Activated naive CD4-positive, alpha-beta T cell (primary cell): ENCODE measurements at places on chromosomes 13 and 19.

DNA sequence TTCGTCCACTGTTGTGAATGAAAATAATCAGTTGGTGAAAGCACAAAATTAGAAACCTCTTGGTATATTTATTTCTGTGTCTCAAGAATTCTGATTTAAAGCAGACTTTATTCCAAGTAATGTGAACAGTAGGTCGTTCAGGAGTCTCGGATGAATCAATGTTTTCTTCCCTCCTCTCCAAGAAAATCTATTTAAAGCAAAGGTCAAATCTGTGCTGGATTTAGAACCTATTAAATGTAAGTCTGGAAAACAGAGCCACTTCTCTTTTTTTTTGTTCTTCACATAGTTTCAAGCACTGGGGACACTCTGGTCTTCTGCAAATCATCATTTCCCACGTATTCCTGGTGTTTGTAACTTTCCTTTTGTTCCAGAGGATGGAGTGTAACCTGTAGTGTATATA lies 312.7 kb downstream of the ATP8A2 start:
- no peak for DNase-seq

GRCh38 chr19:31119951-31120690 lies 229.1 kb downstream of the TSHZ3 start:
- DNase-seq, result no peak

DNA sequence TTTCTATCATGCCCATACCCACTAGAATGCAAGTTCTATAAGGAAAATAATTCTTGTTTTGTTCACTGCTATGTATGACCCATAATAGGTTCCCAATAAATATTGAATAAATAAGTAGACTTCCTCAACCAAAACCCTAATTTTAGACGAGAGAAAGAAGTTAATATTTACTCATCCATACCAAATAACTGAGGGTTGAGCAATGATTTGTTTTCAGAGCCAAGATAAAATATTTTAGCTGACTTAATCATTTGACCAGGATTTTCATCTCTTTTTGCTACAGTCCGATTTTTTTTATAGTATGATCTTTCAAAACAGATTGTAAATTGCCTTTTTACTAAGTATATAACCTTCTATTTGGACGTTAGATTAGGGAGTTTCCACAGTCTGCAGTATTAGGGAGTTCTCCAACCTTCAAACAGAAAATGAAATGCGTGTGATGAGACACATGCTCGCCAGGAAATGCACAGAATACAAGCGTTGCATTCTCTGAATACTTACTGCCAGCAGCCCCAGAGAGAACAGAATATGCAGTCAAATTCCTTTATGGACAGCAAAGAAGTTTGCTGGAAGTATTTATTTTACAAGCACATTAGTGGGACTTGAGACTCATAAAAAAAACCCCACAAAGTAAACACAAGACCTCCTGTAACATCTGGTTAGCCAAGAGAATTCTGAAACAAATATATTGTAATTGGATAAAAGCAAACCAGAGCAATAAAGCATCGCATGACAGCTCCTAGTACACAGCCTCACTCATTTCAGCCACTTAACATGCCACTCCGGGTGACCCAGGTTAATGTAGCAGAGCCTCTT lies 230.0 kb downstream of the MYO16 start:
- no peak for DNase-seq

- DNase-seq, result no peak
These were observed 198.6 kb downstream of the DCT start for GRCh38 chr13:94280845-94281244.

- DNase-seq, result no peak
These were observed 71.0 kb downstream of the RNF17 start for GRCh38 chr13:24834902-24835510.

GRCh38 chr13:45748941-45749759 lies 47.0 kb downstream of the CBY2 start:
- no peak for DNase-seq

- no peak for DNase-seq
These were observed 1.5 kb downstream of the KISS1R start for GRCh38 chr19:918481-919198.

- DNase-seq, result no peak
These were observed 3.2 kb upstream of the ERVV-1 start for GRCh38 chr19:53010494-53010893.

- no peak for DNase-seq
These were observed 927 bp downstream of the COL4A2 start for GRCh38 chr13:110307767-110308655.

GRCh38 chr19:7381073-7381390 lies 32.3 kb downstream of the ARHGEF18 start:
- DNase-seq, result no peak

GRCh38 chr13:110275931-110276552 lies 30.9 kb downstream of the COL4A1 start:
- no peak for DNase-seq

GRCh38 chr13:113390874-113391497 lies 27.1 kb upstream of the GRTP1 start:
- no peak for DNase-seq

- DNase-seq, result no peak
These were observed 73.9 kb upstream of the GPR183 start for GRCh38 chr13:99380921-99381645.

DNA sequence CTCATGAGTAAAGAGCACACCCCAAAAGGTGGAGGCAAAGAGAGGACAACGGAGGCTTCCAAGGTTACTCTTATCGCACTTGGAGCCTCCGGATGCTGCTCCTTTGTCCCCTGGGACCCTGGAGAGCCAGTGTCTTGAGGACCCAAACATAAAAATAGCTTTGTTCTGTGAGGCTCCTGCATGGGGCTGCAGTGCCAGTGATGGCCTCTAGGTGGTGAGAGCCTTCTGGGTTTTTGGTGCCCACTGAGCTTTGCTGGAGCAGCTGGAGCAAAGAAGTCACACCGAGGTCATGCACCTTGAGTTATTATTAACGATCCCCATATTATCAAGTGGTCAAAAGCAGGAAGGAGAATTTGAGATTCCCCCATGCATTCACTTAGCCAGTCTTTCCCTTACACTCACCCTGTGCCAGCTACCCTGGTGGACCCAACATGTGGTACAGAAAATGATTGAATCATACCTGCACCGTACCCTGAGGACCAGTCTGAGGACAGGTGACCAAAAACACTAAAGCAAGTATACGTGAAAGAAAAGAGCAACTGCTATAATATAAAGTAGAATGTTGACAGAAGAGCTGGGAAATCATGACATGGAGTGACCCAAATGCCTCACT lies 41.5 kb downstream of the ZNF682 start:
- no peak for DNase-seq

- DNase-seq, result no peak
These were observed 1537.2 kb downstream of the UQCRFS1 start for GRCh38 chr19:27675771-27676170.

GRCh38 chr19:45512881-45513483 lies 5.7 kb downstream of the VASP start:
- no peak for DNase-seq

DNA sequence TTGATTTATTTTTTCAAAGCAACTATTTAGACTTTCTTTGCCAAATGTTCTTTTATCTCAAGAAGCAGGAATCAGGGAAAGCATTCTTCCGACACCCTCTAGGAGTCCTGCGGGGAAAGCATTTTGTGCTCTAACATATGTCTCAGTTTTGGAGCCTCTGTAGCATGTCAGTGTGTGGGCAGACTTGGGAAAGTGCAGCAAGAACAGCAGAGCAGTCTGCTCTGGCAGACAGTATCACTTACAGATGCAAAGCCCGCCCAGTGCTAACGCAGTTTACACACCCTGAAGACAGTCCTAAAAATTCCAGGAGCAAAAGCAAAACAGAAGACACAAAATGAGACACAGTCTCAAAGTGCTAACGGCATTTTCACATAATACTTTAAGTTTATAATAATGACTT lies 393.5 kb downstream of the KLF12 start:
- no peak for DNase-seq

GRCh38 chr13:112445411-112446271 lies 69.5 kb downstream of the SPACA7 start:
- DNase-seq, result no peak

DNA sequence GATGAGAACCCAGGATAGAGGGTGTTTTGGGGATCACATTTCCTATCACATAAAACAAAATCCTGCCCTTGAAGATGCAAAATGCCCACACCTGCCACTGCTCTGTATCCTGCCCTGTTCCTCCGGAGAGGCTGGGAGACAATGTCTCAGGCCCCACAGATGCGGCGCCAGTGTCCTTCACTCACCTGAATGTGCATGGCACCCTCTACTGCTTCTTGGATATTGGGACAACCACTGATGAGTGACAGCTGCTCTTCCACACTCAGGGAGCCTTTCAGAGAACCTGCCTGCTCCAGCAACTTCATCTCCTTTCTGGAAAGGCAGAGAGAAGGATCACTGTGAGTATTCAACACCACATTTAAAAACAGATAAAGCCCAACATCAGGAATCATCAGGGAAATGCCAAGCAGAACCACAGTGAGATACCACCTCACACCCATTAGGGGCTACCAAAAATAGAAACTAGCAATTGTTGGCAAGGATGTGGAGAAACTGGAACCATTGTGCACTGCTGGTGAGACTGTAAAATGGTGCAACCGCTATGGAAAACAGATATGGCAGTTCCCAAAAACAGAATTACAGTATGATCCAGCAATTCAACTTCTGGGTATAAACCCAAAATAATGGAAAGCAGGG lies 36.4 kb downstream of the CRYL1 start:
- DNase-seq, result no peak

DNA sequence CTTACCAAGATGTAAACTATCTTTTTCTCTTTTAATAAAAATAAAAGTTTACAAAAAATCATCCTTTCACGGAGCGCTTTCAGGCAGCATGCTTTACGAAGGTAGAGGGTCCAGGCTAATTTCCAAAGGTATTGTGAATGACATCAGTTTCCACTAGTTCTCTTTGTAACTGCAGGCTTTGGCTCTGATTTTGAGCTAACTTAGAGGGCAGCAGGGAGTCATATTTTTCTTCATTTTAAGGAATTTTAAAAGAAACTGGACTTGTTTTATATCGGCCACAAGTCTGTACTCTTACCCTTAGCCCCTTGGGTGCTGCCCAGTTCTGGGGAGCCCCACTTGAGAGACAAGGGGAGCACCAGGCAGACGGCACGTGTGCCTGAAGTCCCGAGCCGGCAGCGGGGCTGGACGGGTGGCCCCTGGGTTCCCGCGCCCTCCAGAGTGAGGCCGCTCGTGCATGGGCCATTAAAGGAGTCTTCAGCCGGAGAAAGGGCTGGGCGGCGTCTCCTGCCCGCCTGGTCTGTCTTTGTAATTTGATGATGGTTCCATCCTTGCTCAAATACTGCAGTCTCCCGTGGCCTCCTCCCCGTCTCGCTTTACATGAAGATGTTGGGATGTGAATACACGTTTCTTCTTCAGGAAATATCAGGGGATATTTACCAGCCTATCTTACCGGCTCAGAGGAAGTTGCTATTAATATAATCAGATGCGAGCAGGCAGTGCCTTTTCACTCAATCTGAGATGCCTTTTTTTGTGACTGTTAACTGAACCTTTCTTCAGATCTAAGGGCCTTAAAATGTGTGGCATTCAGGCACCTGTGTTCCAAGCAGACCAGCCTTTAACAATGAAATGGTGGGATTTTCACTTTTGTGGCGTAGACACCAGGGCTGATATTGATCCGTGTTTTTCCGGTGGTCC lies 67.4 kb downstream of the GGACT start:
- no peak for DNase-seq

DNA sequence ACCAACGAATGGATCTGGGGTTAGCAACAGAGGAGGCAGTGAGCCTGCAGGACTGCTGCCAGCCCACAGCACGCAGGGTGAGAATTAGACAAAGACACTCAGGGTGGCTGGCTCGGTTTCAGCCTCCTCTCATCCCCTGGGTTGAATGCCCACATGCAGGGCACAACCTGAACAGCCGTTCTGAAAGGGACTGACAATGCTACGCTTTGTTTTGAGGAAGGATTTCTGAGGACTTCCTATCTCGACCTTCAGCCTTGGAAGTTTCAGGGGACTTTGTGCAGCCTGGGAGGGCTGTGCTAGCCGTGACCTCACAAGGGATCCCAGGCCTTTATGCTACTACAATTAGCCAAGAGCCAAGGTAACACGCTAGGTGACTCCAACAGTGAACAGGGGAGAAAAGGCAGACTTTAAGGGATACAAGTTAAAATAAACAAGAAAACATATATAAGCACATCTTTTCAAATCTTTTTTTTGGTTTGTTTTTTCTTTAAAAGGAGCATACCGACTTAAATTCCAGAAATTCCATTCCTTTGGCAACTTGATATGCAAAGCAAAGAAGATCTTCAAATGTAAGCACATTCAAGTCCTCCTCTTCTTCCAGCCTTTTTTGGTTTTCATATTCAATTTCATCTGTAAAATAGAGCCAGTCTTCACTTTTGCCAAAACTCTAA lies 34.5 kb upstream of the URAD start:
- DNase-seq, result no peak

GRCh38 chr19:2235381-2236063 lies 607 bp downstream of the PLEKHJ1 start:
- DNase-seq, result no peak

DNA sequence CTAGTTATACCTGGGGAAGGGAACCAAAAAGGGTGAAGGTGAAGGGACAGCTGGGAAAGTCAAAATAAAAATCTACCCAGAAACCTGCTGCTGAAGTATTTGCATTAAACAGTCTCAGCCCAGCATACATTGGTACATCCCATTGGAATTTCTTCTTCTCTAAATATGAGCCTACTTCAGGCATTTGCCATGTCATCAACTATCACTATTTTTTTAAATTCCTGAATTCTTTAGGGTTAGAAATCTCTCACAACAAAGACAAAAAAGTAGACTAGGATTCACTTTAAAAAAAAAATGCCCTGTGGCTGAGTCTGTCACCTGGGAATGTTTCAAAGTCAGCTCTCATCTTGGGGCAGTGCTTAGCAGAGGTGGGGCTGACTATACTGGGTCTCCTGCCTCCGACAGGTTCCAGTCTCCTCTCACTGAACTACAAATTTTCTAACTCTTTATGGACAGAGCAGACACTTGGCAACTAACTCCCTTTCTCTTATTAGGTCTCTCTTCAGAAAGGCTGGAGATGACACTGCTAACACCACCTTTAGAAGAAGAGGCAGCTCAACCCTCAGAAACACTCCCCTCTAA lies 141.2 kb downstream of the LHFPL6 start:
- DNase-seq, result no peak

DNA sequence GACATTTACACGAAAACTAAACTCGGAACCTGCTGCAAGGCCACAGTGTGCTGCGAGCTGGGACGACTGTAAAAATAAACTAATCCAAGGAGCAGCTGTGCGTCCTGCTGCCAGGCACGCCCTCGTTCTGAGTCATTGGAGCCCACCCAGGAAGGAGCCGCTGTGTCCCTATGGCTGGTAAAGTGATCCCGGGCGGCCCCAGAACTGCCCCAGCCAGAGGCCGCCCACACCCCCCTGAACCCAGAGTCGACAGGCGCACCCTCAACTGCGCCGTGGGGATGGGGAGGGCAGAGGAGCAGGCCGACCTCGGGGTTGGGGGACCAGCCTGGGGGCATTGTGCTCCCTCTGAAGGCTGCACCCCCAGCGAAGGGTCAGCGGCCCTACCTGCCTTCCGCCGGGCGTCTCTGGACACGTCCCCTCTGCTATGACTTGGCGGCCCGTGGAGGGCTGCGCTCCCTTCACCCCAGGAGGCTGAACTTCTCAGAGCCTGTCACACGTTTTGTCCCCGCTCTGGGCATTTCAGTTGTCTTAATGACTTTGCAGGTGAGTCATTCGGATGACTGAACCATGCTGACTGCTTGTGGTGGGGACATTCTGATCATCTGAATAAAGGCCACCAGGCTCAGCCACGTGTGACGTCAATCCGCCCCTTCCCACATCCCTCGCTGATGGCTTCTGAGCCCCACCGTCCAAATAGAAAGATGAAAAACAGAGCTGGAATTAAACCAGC lies 42.7 kb downstream of the ADPRHL1 start:
- DNase-seq, result no peak

GRCh38 chr13:79904581-79904980 lies 423.6 kb downstream of the NDFIP2 start:
- DNase-seq, result no peak

GRCh38 chr13:92716749-92717148 lies 509.9 kb upstream of the GPC6 start:
- no peak for DNase-seq
